ENCODE measurements at places on chromosomes 11 and 22.

DNA sequence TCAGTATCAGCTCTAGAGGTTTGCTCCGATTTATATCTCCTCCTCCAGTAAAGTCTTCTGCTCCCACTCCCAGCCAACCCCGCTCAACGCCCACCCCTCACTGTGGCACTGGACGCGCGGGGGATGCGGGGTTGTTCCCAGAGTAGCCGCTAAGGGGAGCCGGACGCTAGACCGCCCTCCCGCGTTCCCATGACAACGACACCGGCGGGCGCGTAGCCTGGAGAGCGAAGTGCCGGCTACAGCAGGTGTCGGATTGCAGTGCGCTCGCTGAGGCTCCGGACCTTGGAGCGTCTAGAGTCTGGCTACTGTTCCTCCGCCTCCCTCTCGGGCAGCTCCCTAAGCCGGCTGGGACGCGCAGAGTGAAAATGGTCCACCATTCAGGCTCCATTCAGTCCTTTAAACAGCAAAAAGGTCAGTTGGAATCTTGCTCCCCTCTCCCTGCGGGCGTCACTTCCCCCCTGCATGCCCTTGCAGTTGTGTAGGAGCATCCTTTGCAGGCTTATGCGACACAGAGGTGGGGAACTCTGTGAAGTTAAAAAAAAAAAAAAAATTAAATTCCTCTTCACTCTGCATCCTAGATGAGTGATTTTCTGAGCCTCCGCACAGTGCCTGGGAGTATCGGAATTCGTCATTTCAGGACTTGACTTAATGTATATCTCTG, at the start of gene ANO3:
Gene ANO3, plus strand, starts transcription at position 220 of the 661 bp plus-strand sequence. Its CDS starts 146 bp downstream, at position 366.
- peak; percentile 59 for DNase-seq

- peak; percentile 95 for DNase-seq
These were observed 30.2 kb downstream of the C22orf31 start for GRCh38 chr22:29031227-29032011.

- DNase-seq = no peak
These were observed 35.2 kb upstream of the TFIP11 start for GRCh38 chr22:26547426-26547825.

DNA sequence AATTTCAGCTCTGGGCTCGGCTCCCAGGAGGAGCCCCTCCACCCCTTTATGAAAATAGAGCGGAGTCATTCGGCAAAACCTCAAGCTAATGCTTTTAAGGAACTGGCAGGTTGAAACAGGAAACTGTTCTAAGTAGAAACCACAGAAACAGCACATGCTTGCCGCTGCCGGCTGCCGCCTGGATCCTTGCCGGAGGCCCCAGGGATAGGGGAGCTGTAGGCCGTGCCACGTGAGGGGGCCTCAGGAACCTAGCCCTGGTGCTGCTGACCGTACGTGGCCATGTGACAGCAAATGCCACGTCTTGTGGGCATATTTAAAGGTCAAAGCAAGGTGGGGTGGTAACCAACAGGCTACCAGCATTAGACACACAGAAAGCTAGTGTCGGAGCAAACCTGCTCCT, 77.9 kb upstream of the TIMP3 start:
- DNase-seq = peak; percentile 84

DNA sequence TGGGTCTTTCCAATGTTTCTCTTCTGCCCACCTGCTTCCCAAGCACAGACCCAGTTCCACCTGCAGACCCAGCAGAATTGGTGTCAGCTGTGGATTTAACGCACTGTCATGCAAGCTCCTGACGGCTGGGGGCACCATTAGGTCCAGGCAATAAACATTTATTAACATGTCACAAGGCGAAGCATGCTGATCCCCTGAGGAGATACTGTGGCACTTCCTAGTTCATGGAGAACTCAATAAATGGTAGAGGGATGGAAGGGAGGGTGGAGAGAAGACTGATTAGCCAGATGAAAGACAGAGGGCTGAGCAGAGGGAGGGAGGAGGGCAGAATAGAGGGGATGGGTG, 68.3 kb upstream of the TSPAN18 start:
- no peak for DNase-seq

GRCh38 chr11:16603890-16604793, 134.3 kb upstream of the C11orf58 start:
- DNase-seq = no peak

- DNase-seq = no peak
These were observed 431.3 kb downstream of the TBC1D22A start for GRCh38 chr22:47193606-47194329.

DNA sequence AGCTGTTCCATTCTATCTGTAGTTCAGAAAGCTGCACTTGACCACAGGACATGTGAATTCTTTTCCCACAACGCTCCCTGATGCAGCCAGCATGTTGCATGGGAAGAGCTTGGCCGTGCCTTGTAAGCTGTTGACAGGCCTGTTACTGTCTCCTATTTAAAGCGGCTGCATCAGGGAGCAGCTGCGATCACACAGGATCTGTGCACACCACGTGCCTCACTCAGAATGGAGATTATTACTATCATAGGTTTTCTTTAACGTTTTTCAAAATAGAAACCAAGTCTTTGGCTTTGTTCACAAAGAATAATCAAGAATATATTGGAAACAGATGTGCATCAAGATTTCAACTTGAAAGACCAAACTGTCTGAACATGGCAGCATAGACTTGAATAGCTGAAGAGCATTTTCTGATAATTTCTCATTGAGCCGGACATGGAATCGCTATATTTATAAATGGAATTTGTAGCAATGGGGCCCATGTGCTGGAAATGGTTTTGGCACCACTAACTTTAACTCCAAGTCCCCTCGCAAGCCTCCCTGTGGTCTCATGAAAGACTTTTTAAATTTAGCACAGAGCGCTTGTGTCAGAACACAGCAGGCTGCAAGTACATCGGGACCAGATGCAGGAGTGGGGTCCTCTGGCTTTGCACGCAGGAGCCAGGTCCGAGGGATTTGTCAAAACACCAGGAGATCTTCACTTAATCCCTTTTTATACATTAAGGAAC, 40.8 kb upstream of the MYO18B start:
- peak; percentile 67 for DNase-seq

- no peak for DNase-seq
These were observed 45.7 kb upstream of the PSMA1 start for GRCh38 chr11:14565845-14566244.

Measured in skeletal muscle cell (primary cell).